Fibroblast of skin of right biceps (primary cell): ENCODE measurements at places on chromosomes 16 and 17.
A peak's percentile ranks its signal among the peaks of the same experiment; 100 is the strongest.

DNA sequence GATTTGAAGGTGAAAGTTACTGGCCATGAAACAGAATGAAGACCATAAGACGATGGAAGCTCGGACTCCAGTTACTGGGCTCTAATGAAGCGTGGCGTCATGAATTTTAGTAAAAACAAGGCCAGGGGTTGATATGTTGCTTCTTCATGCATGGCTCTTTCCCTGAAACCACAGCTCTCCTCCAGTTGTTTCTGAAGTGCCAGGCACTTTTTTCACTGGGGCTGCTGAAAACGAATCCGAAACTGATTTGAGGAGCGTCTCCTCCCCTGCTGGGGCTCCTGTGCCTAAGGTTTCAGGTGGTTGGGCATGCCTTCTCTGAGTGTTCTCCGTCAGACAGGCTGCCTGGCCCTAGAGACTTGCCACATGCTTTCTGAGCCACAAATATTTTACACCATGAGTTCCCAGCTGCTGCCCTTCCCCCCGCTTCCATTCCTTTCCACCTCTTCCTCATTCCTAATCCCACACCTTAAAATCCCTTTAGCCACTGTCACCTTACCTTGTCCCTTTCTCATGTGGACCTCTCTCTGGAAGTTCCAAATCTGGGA lies 3.7 kb upstream of the MYL4 start:
- DNase-seq, result peak; percentile 90

DNA sequence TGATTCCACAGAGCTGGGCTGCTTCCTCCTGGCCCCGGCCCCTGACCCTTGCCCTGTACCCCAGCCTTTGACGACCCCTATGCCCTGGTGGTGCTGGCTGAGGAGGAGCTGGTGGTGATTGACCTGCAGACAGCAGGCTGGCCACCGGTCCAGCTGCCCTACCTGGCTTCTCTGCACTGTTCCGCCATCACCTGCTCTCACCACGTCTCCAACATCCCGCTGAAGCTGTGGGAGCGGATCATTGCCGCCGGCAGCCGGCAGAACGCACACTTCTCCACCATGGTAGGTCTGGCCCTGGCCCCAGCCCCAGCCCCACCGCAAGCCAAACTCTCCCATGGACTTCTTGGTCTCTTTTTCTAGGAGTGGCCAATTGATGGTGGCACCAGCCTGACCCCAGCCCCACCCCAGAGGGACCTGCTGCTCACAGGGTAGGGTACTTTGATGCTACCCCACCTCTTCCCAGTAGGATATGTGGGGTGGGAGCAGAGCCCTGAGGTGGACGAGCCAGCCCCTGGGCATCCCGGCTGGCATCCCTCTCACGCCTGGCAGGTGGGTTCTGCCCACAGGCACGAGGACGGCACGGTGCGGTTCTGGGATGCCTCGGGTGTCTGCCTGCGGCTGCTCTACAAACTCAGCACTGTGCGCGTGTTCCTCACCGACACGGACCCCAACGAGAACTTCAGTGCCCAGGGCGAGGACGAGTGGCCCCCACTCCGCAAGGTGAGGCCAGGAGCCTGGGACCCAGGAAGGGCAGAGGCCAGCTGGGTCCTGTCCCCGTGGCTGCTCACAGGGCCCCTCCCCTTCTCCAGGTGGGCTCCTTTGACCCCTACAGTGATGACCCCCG lies 19.0 kb upstream of the MYO15B start:
- no peak for DNase-seq

DNA sequence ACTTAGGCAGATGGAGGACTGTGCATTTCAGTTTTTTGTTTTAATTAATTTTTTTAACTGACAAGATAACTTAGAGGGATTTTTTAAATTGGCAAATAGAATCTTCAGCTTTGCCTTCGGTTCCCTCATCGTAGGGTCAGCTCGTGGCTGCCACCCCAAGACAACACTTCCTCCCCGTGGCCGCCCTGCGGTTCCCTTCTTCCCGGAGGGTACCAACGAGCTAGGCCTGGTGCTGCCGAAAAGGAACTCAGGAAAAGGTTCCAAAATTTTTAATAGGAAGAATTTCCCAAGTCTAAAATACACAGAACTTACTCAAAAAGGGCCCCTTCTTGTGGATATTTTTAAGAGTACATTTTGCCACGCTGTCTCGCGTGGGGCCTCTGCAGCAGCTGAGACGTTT lies 210.4 kb upstream of the CHMP6 start:
- DNase-seq, result no peak

DNA sequence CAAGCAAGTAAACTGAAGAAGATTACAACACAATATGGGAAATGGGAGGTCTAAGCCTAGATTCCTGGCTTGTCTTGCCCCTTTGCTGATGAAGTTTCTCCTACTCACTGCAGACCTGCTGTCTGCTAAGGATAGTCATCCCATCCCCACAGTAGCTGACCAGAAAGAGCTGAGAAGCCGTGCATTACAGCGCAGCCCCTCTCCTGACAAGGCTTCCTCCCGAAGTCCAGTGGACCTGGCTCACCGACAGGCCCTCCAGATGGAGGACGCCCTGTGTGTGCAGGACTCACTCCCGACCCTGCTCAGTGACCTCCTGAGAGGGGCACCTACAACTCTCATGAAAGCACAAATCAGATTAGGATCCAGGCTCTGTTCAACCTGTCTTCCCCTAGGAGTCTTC lies 35.4 kb downstream of the KIAA0753 start:
- no peak for DNase-seq

DNA sequence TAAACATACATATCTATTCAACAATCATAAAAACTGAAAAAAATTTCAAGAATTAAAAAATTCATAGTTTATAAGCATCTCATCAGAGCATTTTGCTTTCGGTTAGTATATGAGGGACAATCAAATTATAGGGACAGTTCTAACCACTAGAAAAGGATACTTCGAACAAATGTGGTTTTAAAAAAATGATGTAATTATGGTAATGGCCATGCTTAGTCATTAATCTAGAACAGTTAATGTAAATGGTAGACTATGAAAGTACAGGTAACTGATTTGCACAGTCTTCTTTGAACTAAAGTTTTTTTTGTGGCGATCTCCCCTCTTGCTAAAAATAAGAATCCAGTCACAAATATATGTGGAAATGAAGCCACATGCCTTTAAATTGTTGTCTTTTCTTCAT lies 63.5 kb upstream of the PHOSPHO1 start:
- no peak for DNase-seq

DNA sequence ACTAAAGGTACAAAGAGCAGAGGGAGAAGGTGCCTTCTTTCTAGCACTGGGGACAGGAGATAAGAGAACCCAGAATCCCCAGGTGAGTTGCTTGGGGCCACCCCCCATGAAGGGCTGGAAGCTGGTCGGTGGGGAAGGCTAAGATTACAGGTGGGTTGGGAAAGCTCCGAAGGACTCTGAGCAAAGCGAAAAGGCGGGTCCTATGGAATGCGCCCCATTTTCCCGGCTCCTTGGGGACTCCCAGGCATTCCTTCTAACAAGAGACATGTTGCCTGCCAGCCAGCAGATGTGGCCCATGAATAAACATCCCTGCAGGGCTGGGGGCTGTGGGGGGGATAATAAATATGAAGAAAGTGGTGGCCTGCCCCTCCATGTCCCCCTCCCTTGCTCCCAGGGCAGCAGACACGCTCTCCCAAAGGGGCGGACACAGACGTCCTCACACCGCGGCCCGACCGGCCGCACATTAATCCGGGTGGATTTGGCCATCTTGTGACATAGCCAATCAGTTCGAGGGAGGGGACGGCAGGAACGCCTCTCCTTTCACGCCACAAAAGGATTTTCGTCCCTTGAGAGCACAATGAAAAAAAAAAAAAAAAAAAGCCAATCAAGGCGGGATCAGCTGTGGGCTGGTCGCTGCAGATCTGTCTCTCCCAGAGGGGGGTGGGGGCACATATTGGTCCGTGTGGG lies 98.5 kb downstream of the SOX9 start:
- DNase-seq, result no peak

- DNase-seq, result no peak
Observed at GRCh38 chr16:79250502-79251098, 349.9 kb downstream of the MAF start.

DNA sequence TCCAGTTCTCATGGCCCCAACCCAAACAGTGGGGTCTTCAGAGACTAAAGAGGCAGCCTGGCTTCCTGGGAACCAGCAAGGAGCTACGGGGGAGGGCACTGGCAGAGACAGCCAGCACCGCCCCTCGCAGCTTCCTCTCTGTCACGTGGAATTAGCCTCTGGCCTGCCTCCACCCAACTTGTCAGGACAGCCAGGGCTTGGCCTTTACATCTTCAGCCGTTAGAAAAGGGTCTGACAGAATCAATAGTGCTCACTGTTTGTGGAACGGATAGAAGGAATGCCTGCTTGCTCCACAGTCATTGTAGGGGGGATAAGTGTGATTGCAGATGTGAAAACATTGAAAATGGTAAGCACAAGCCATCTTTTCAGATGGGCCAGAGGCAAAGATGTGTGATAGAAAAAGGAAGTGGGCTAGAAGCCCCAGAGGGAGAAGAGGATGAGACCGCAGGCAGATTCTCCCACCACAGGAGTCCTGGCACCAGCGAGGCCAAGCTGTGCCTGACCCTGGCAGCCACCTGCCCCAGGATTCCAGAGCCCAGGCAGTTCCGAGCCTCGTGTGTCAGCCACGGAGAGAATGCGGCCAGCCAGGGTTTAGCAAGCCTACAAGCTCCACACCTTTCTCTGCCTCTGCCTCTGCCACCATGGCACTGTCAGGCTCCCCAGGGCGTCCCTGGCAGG lies 18.6 kb downstream of the GRIN2C start:
- DNase-seq, result peak; percentile 12

- DNase-seq, result peak; percentile 86
Observed at GRCh38 chr17:63365366-63366240, 80.5 kb downstream of the CYB561 start.

GRCh38 chr16:53064081-53064578 lies 9.3 kb downstream of the CHD9 start:
- DNase-seq, result no peak

GRCh38 chr17:21239680-21240368 lies 13.4 kb downstream of the NATD1 start:
- DNase-seq, result peak; percentile 26

GRCh38 chr17:40473573-40474365 lies 27.7 kb downstream of the TNS4 start:
- DNase-seq, result no peak

- no peak for DNase-seq
Observed at GRCh38 chr16:25108054-25108453, 3.5 kb upstream of the LCMT1 start.

DNA sequence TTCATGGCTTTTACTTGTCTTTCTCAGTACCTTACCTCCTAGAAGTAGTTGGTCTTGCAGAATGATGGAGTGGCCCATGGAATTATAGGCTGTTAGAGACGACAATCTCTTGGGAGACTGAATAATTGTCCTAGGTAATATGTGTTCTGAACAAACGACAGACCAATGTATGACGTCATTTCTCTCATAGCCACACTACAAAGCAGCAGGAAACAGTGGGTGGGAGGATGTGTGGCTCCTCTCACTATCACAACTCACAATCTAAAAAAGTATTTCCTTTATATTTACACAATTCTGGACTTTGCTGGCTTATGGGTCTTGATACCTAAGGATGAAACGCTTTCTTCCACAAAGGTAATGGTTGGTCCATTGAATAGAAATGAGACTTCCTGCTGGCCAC lies 183.9 kb downstream of the TOX3 start:
- DNase-seq, result no peak

DNA sequence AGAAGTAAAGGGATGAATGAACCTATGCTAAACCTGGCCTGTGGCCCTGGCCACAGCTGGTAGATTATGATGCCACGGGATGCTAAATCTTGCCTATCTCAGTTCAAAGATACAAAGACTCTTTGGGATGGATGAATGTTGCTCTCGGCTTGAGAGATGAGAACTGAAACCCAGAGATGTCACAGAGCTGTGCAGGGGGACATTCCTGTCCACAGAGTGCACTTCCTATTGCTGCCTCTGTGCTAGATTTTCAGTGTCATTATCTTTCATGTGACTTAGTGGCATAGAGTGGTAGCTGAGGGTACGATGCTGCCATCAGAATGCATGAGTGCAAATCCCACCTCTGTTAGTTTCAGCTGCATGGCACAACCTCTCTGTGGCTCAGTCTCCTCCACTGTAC lies 2.3 kb upstream of the MT1M start:
- no peak for DNase-seq

- DNase-seq, result no peak
Observed at GRCh38 chr16:88130681-88131080, 179.4 kb downstream of the BANP start.

DNA sequence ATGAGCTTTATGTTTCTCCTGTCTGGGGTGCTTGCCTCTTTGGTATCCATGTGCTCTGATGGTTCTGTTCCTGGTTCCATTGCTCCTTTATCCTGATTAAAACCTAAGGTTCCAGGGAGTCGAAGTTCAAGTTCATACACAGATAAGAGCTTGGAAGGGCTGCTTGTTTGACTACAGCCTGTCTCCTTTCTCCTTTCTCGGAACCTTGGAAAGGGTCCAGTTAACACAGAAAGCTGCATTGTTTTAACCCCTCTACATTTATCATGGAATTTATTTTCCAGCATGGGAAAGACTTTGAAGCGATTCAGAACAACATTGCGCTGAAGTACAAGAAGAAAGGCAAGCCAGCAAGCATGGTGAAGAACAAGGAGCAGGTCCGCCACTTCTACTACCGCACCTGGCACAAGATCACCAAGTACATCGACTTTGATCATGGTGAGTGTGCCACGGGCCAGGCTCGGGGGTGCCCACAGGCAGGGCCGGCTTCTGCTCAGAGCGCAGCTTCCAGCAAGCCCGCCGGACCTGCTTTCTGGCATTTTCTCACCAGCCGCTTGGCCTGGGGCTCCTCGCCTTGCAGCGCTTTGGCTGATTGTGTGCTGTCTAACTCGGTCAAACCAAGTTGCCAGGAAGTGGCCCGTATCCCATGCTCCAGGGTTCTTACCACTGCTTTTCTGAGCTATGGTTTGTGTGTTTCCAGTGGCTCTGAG lies 19.9 kb downstream of the CRAMP1 start:
- no peak for DNase-seq

DNA sequence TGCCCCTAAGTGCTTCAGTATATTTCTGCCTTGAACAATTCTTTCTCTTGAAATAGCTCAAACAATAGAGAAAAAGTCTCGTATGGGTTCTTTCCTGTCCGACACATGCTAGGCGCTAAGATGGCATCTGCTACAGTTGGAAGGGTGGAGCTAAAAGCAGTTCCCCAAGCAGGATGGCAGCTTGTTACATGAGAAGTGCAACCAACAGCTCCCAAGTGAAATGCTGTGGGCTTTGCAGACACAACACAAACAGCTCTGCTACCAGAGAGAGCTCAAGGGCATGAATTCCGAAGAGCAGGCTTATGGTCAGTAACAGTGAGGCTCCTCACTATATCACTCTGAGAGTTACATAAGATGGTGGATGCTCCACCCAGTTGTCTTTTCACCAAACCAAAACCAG lies 83.8 kb downstream of the VPS53 start:
- no peak for DNase-seq

DNA sequence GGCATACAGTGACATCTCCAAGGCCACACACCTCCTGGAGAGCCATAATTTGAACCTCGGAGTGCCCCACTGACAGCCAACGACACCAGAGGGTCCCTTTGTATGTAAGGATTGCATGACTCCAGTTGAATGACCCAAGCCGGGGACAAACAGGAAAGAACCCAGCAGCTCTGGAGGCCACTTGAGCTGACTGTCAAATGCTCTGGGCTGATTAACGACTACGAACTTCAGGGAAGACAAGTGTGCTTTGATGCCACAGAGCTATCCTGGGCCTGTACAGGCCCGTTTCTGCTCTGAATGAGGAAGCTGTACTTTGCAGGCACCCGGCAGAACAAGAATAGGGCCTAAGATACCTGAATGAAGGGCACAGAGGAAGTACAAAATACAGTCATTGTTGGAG lies 404.6 kb downstream of the SLC39A11 start:
- no peak for DNase-seq

GRCh38 chr17:8649157-8650118 lies 18.9 kb upstream of the MYH10 start:
- DNase-seq, result peak; percentile 98
